Activated CD8-positive, alpha-beta T cell treated with anti-CD3 and anti-CD28 coated beads for 36 hours (primary cell): ENCODE measurements at places on chromosomes 2 and 18.
A peak's percentile ranks its signal among the peaks of the same experiment; 100 is the strongest.

- peaks cover 45% of the 10 kb centered on the region for H3K36me3 ChIP-seq
- peaks cover 4% of the 10 kb centered on the region for H3K4me1 ChIP-seq
- no peaks in the 10 kb centered on the region for H3K27me3 ChIP-seq
- H3K4me3 ChIP-seq: no peak overlapping the region
- peak overlapping the region; percentile 35 for H3K27ac ChIP-seq
Observed at GRCh38 chr18:49041435-49042245, 90.9 kb upstream of the SMAD7 start.

- H3K4me1 ChIP-seq: peaks cover 94% of the 10 kb centered on the region
- peak; percentile 49 for DNase-seq
- no peaks in the 10 kb centered on the region for H3K27me3 ChIP-seq
- peaks cover 83% of the 10 kb centered on the region for H3K36me3 ChIP-seq
Observed at GRCh38 chr2:84855731-84856130, 25.2 kb downstream of the TRABD2A start.

- peaks cover 2% of the 10 kb centered on the region for H3K4me1 ChIP-seq
- peak; percentile 15 for DNase-seq
- H3K36me3 ChIP-seq: no peaks in the 10 kb centered on the region
- no peak overlapping the region for H3K27ac ChIP-seq
Observed at GRCh38 chr2:217930761-217931563, 71.8 kb downstream of the TNS1 start.

- H3K27ac ChIP-seq: no peak overlapping the region
- H3K27me3 ChIP-seq: no peaks in the 10 kb centered on the region
- no peak overlapping the region for H3K4me3 ChIP-seq
Observed at GRCh38 chr2:201500534-201500933, 49.0 kb downstream of the STRADB start.

DNA sequence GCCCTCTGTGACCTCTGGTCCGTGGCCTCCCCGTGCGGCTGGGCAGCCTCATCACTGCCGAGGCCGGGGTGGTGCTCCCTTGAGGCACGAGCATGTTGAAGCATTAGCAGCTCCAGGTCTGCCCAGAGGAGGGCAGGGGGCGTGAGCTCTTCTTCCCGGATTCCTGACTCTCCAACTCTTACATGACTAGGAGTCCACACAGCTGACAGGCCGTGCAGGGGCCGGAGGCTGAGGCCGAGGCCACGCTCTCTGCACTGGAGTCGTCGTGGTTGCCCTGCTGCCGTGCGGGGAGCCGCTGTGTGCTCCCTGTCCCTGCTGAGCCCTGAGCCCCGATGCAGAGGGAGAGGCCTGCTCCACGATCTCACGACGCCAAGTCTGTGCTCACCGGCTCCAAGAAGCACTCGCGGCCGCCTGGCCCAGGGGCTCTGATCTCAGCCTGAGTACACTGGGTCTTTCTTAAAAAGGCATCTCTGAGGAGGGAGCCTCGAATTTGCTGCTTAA lies 19.4 kb upstream of the KCNG2 start:
- no peaks in the 10 kb centered on the region for H3K4me1 ChIP-seq
- no peaks in the 10 kb centered on the region for H3K36me3 ChIP-seq
- H3K27me3 ChIP-seq: peaks cover 7% of the 10 kb centered on the region
- no peak overlapping the region for H3K4me3 ChIP-seq

DNA sequence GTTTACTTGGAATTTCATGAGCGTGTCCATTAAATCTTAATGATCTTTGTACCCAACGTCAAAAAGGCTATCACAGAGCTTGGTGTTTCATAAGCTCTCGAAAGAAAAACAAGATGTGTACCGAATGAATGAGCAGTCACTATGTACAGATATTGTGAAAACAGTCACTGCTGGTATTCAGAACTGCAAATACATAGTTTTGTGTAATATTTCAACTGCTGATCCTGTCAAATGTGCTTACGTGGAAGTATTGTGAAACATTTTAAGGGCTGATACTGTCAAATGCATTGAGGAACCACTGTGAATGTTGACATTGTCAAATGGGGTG lies 184.2 kb upstream of the KLHL29 start:
- no peak for DNase-seq
- peaks cover 4% of the 10 kb centered on the region for H3K27me3 ChIP-seq
- H3K4me3 ChIP-seq: no peak overlapping the region
- no peaks in the 10 kb centered on the region for H3K36me3 ChIP-seq
- H3K27ac ChIP-seq: no peak overlapping the region
